ENCODE measurements at places on chromosomes 5 and 9.

DNA sequence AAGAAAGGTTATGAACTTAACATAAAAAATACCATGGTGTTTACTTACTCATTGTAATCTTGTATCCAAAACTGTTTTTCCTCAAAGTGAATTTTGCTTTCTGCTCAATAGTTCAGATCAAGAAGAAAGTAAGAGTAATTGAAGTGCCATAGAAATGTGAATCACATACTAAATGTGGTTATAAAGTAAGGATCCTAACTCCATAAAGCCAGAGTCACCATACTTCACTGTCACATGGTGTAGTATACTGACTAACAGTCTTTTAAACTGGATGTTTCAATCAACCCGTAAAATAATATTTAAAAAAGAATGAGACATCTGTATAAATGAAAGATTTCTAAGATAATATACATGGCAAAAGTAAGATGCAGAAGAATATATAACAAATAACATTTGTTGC, 72.1 kb downstream of the NIPBL start:
- DNase-seq = no peak

DNA sequence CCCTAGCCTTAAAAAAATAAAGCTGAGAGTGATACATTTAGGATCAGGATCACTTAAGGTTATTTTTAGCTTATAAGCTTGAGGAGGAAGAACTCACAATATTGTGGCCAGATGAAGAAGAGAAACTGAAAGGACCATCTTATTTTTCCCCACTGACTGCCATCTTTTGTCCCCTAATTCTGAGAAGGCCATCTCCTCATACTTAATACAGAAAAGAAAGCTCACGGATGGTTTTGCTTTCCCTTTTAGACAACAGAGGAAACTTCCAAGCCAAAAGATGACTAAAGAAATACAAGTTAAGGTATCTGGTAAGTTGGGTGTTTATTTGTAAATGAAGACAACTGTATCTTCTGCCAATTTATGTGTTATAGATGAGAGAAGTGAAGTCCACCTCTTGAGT, 36.4 kb downstream of the ERAP1 start:
- no peak for DNase-seq

GRCh38 chr9:77221431-77221830, 44.1 kb downstream of the VPS13A start:
- DNase-seq = no peak

- no peak for DNase-seq
Measured at GRCh38 chr9:89941875-89942274, 337.1 kb downstream of the GADD45G start.

- DNase-seq = no peak
Measured at GRCh38 chr5:122447879-122448278, 135.8 kb downstream of the SNCAIP start.

- no peak for DNase-seq
Measured at GRCh38 chr5:119470105-119470763, 17.9 kb downstream of the HSD17B4 start.

- DNase-seq = no peak
Measured at GRCh38 chr5:124921694-124922093, 175.3 kb upstream of the ZNF608 start.

GRCh38 chr5:178533136-178533535, 57.1 kb downstream of the COL23A1 start:
- no peak for DNase-seq

DNA sequence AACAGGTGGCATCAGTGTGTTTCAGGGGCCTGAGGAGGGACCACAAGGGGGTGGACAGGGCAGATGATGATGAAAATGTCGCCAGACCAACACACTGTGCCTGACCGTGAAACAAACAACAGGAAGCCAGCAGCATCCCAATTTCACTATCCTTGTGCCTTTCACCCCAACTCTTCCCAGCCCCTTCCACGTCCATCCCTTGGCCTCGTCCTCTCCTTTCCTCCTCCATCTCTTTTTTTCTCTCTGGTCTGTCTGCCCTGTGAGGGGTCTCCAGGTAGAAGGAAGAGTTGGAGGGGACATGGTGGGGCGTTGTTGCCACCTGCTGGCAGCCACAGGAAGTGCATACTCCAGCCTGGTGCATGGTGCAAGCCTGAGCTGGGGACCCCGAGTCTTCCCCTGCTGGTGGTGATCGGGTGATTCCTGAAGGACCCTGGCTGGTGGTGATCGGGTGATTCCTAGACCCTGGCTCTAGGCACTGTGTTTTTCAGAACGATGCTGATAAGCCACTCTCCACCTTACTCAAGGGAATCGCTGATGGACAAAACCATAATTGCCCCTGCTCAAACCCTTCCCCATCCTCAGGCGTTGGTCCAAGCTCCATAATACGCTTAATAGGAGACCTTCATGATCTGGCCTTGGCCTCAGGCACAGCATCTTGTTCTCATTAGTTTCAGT, 21.7 kb upstream of the NSD1 start:
- peak; percentile 49 for DNase-seq

DNA sequence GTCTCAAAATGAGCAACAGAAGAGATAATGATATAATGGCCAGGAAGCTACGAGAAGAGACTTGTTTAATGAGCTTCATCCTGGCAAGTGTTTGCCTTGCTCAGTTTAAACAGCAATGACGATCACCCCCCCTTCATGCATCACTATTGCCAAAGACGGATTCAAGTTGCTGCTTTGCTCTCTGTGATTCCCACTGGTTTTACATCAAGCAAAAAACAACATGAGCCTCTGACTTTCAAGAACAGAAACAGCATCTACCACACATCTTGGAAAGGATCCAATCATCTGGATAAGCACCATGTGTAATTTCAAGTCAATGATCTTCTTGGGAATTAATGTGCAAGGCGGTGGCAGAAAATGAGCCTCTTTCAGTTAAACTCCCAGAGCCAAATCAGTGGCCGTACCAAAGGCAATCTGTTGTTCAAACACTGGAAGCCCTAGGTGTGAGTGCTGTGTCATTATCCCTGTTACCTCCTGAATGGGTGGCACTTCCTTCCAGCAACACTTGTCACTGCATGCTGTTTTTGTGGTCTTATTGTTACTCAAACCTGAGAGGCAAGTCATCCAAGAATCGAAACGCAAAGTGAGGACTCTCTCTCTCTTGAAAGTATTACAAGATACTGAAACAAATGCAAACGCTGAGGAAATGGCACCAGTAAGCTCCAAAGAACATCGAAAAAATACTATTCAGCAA, 72.8 kb downstream of the MED27 start:
- no peak for DNase-seq

- DNase-seq = no peak
Measured at GRCh38 chr9:125255781-125256391, 5.7 kb upstream of the GAPVD1 start.

DNA sequence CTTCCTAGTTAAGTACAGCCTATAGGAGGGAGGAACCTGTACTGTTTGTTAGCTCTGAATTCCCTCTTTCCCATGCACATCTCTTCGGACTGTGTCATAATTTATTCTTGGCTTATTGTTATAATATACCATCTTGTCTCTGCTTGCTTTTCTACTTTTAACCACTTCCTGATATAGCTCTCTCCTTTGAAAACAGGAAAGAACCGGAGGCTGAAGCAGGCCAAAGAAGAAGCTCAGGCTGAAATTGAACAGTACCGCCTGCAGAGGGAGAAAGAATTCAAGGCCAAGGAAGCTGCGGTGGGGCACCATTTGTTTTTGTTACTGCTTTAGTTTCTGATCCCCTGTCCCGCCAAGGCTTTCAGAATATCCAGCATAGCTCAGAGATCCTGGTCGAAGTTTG, 4.8 kb downstream of the ATP6V1G1 start:
- DNase-seq = peak; percentile 34

DNA sequence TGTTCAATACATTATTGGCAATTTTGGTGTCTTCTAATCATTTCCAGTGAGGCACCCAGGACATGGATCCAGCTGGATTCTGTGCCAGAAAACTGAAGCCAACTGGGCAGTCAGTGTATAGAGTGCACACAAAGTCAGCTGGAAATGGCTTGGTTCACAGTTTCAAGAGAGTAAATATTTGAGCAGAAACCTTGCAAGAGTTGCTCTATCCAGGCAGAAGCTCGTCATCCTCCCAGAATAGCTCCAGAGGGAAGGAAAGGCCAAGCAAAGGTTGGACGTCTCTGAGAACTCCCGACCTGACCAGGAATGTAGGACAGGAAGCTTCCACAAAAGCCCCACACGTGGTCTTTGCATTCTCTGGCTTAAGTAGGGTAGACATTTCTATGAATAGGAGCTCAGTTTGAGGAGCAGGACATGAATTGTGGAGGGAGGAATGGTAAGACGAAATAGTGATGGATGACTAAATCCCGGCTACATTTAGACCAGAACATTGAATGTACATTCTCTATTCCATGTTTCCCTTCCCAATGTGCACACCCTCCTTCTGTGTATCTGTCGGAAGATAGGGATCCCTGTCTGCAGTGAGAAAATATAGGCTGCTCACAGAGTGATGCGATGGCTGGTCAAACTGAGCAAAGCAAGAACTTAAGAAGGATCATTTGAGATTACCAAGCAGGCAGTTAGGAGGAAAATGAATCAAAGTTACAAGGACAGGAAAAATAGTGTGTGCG, 72.7 kb upstream of the FCN2 start:
- DNase-seq = no peak

DNA sequence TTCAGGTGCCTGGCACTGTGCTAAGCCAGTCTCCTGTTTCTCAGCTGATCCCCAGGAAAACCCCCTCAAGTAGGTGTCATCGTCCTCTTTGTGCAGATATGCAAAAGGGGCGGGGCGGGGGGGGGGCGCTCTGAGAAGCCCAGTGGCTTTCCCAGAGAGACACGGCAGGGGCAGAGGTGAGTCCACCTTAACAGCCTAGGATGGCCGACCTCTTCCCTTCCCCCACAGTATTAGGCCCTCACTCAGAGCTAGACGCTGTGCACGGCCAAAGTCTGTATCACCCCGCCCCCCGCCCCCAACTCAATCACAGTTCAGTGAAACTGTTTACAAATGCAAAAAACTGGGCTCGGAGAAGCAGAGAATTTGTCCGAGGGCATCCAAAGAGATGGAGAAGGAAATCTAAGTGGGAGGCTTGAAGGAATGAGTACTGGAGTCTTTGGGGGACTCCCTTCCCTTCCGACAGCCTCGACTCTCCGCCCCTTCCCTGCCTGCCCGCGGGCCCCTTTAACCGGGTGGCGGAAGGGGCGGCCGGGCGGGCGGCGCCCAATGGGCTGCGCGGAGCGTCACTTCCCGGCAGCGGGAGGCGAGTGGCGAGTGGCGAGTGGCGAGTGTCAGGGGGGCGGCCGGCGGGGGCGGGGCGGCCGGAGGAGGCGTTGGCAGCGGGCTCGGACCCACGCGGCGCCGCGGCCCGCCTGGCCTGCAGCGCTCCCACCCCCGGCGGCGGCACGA, at the start of gene ERGIC1:
Gene ERGIC1, plus strand, starts transcription at position 566 of the 729 bp plus-strand sequence. Its CDS starts 163 bp downstream, at position 729.
- DNase-seq = peak; percentile 51

GRCh38 chr9:133716564-133717112, 21.5 kb downstream of the SARDH start:
- no peak for DNase-seq

DNA sequence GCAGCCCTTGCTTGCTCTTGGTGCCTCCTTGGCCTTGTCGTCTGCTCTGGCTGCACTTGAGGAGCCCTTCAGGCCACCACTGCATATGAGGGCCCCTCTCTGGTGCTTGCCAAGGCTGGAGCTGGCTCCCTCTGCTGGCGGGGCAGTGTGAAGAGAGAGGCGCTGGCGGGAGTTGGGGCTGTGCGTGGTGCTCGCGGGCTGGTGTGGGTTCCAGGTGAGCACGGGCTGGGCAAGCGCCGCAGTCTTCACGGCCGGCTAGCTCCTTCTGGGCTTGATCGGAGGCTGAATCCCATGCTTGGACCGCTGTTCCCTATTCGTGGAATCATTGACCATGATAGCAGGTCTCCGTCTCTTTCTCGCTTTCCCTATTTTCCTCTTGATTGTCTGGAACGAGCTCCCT, 56.5 kb downstream of the XRCC4 start:
- DNase-seq = no peak

- DNase-seq = no peak
Measured at GRCh38 chr5:181186986-181187499, 18.0 kb downstream of the TRIM7 start.

DNA sequence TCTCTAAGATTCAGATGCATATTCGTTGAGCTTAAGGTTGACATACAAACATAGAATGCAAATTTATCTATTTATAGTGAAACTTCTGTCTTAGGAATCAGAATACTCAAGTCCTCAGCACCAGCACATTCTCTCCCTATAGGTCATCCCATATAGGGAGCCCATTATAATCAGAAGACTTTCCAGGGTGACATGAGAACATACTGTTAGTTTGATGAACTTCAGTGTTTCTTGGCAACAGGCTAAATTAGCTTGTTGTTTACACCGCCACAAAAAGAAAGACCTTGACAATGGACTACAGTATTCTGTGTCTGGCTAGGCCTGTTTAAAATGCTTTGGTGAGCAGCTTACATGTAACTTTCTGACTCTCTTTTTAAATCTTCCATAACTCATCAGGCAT, 104.2 kb downstream of the TAF11L14 start:
- no peak for DNase-seq

DNA sequence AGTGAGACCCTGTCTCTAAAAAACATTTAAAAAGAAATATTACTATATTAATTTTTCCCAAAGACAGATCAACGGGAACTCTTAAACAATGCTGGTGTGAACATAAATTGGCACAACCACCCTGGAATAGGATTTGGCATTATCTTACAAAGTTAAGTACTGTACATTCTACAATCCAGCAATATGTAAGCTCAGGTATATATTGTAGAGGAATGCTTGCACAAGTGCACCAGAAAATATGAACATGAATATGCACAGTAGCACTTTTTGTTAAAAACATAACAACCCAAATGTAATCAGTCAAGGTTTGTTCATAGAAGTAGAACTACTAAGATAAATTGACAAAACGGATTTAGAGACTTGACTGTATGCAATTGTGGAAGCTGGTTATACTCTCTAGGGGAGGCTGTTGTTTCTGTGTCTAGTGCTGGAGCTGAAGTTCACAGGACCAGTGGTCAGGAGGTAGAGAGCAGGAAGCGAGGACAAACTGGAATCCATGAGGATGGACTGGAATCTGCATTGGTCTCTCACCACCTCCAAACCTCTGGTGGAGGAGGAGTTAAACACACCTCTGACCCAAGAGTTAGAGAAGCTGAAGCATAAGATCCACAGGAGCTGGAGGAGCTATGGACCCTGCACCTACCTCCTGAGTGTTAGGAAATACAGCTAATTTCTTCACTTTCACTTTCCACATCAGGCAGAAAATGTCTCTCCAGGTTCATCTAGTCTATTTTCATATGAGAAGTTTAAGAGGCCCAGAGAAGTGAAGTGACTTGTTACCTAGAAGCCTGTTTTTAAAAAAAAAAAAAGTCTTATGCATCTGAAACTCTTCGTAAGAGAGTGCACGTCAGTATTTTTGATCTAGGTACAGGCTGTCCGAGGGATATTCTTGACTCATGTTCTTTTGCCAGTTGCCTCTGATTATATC, 20.3 kb upstream of the RIC1 start:
- DNase-seq = no peak

- DNase-seq = no peak
Measured at GRCh38 chr5:114686356-114686755, 324.5 kb downstream of the KCNN2 start.

- DNase-seq = no peak
Measured at GRCh38 chr5:79990205-79990597, 861 bp downstream of the MTX3 start.

DNA sequence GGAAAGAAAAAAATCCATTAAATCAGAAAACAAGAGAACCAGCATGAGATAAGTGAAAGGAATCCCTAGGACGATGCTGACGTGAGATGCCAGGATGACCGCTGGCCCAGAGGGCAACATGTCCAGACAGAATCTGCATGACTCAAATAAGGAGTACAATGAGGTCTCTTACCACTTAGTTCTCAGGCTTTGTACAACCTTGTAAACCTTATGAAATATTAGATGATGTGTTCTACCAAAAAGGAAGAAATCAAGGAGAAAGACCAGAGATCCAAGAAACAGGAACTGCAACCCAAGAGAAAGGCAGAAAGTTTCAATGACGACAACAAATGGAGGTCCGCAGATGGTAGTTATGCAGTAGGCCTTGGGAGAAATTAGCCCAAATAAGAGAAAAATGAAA, 2.8 kb upstream of the GPR150 start:
- DNase-seq = no peak

All from activated T-cell treated with anti-CD3 and anti-CD28 coated beads for 1 hour (primary cell).